Stimulated activated CD4-positive, alpha-beta T cell treated with anti-CD3 and anti-CD28 coated beads, Interleukin-1b, Interleukin-23, amount 100 ng/mL, for 1 hour (primary cell): ENCODE measurements at places on chromosomes 2 and 18.

- DNase-seq, result no peak
Measured at GRCh38 chr2:854460-854859, 96.2 kb upstream of the SNTG2 start.

- DNase-seq, result no peak
Measured at GRCh38 chr2:240469740-240470139, 34.3 kb downstream of the GPC1 start.

- DNase-seq, result no peak
Measured at GRCh38 chr2:233676046-233676445, 4.3 kb downstream of the UGT1A9 start.

DNA sequence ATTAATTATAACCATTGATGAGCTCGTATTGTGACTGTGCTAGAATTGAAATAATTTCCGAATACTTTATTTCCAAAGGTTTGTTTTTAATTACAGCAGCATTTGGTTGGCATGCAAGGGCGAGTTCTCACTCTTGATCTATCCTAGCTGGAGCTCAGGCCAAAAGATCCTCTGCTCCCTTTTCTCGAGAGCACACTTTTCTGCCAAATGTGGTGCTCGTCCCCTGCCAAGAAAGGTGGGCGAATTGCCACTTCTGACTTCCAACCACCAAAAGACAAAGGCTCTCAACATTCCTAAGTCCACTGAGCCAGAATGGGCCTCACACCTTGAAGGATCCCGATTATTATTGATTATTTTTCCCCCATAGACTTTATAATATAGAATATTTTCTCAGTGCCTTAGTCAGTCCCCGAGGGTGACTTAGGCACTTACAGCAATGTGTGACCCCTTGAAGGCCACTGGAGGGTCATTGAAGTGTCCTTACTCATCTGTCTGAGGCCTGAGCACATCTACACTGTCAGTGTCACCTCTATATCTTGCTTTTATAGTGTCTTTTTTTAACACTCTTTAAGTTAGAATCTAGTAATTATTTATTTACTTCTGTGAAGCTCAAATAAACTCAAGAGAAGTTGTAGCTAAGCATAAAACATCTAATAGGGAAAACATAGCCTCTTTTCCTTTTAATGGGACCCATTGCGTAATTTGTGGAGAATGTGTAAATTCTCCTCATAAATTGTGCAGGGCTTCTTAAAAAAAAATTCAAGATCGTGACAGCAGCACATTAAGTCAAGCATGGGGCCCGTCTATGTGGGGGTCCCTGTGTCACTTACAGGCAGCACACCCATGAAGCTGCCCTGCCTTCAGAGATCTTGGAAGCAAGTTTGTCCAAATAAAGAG, 98.3 kb downstream of the MEIS1 start:
- DNase-seq, result no peak

GRCh38 chr2:177728920-177729319, 336.3 kb downstream of the AGPS start:
- no peak for DNase-seq

DNA sequence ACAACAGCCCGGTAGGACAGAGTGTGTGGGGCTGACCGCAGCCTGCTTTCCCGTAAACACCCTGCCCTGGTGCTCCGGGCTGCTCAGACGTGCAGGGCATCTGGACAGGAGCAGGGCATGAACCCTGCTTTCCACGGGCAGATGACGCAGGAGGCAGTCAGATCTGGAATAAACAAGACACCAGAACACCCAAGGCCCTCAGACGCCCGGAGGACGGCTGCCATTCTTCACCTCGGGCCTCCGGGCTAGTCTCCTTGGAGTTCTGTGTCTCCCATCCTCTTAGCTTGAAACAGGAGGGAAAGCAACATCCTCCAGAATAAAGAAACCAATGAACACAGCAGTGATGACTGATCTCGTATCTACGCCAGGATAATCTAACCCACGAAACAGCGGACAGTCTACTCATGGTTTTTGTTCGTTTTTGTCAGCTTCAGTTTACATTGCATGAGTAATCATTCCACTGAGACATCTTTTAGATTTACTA, 7.3 kb downstream of the PXDN start:
- DNase-seq, result no peak

GRCh38 chr18:75116165-75116564, 92.8 kb downstream of the PTGR3 start:
- DNase-seq, result no peak
